ENCODE measurements at places on chromosomes 7 and 10.

DNA sequence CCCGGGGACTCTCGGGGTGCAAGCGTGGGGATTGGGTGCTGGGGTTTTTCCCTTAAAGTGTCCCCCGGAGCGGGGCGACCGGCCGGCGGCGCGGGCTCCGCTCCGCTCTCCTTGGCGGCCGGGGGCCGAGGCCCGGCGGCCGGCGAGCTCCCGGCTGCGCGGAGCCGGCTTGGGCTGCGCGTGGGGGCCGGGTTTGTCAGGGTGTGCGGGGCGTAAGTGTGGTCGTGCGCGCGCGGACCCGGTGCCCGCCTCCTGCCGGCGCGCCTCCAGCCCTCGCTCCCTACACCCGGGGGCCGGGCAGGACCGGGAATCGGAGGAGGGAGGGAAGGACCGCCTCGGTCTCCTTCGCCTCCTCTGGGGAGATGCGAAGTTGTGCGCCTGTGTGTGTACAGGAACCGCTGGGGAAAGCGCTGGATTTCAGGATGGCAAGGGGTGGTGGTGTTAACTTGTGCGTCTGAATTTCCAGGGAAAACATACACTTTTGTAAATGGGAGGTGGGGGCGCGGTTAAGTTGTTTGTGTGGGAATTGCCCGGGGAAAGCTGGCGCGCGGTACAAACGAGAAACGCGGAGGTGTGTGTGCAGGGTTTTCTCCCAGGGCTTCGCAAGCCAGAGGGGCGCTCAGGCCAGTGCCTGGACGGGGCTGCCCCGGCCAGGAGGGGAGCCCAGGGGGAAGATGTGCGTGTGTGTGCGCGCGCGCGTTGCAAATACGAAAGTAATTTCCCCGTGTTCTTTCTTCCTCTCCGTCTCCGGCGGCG is 737 bp downstream of the ZMIZ1 start:
- peak; percentile 59 for DNase-seq

- no peak for DNase-seq
These were observed 99.8 kb downstream of the GSAP start for GRCh38 chr7:77316219-77316978.

GRCh38 chr7:94949532-94949931 is 42.1 kb downstream of the PPP1R9A start:
- no peak for DNase-seq

GRCh38 chr10:131810805-131811629 is 89.8 kb upstream of the PPP2R2D start:
- DNase-seq, result no peak

DNA sequence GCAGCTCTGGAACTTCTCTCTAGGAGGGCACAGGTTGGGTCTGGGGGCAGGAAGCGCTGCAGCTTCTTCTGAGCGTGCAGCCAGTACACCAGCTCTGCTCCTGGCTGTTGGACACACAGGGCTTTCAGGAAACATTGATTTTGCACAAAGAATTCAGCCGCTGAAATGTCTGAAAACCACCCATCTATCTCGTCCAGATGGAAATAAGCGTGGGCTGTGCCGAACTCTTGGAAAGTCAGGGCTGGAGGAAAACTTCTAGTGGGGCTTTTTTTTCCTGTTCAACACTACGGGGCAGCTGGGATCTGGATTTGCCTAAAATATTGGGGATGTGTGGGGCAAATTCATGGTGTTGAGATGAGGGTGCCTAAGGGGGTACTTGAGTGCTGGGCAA is 31.2 kb downstream of the PALD1 start:
- DNase-seq, result no peak

DNA sequence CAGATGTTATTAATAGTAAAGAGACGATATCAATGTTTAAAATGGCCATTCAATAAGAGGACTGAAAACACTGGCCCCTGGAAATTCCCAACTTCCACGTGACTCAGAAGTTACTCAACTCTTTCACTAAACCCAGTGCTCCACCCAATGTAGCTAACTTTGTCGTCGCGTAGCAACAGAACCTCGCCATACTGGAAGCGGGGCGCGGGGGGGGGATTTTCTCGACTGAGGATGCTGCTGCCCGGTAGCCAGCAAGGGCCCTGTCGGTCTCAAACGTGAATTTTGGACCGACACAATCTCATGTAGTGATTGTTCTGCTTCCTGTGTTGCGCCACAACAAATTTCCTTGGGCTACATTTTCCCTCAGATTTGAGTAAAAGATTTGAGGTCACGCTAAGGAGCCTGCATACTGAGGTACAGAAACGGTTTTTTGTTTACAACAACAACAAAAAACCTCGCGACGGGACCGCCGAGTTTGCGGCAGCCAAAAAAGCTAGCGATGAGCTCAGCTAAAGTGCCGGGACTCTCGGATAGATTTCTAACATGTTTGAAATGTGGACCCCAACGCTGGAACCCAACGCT is 977 bp upstream of the SFR1 start:
- DNase-seq, result peak; percentile 59

DNA sequence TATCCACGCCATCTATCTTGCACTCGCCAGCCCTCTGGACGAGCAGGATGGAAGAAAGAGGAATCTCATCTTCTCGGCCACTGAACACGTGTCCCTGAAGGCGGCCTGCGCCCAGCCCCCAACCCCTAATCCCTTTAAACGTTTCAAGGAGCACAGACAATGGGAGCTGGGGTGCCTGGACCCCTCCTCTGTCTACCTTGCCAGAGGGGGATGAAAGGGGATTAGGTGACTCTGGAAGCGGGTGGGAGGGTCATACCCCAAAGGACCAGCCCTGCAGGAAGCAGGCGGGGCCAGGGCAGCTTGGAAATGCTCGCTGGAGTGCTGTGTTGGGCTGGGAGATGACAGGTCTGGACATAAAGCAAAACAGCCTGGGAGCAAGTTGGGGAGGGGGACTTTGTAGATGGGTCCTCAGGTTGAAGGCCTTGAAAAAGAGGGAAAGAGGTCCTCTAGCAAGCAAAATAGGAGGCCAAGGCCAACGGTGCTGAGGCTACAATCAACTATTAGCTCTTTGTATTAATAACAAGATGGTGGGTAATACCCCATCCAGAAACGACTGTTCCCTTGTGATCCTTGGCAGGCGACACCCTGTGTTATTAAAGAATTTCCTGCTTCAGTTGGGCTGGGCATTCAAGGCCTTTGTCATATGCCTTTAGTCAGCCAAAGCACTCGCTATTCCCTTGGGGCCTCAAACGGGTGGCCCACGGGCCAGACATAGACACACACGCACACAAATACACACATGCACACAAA is 126.5 kb upstream of the UNC5B start:
- DNase-seq, result no peak

DNA sequence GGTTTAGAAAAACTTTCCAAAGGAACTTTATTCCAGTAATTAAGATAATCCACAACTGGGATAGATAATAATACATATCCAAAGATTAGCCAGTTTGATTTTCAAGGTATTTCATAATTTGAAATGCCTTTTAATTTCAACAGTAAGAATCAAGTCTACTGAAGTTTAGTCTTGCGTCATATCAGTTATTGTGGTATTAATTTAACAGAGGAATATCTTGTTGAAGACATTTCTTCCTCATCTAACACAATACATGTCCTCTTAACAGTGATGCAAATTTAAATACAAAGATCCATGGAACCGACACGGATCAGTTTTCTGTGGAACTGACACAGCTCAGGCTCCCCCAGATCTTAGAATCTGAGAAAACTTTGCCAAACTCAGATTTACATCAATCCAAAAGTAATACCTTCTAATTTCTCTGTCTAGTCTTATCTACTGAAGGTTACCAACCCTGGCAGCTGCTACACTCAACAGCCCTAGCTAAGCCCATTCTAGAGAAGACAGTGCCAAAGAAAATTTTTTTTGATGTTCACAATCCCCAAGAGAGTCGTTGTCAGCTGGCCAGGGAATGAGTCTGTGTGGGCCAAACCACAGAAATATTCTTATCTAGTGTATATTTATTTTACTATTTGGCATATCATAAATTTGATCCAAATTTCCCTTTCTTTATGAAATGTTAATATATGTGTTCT is 365.2 kb upstream of the MEOX2 start:
- no peak for DNase-seq

- DNase-seq, result no peak
These were observed 25.1 kb upstream of the PROSER2 start for GRCh38 chr10:11797847-11798633.

DNA sequence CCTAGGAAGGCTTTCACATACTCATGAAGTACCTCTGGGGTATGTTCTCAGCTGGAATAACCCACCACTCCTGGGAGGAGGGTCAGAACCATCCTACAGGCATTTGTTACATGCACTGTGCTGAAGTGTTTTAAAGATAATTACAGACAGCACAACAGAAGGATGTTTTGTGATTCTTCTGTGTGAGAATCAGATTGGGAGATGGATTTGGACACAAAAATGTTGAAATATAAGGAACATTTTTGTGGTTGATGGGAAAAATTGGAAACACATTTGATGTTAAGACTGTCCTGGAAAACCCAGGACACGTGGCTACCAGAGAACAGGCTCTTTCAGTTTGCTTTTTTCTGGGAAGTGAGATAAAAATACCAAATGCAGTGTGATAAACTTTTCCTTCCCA is 61.4 kb downstream of the BICC1 start:
- no peak for DNase-seq

DNA sequence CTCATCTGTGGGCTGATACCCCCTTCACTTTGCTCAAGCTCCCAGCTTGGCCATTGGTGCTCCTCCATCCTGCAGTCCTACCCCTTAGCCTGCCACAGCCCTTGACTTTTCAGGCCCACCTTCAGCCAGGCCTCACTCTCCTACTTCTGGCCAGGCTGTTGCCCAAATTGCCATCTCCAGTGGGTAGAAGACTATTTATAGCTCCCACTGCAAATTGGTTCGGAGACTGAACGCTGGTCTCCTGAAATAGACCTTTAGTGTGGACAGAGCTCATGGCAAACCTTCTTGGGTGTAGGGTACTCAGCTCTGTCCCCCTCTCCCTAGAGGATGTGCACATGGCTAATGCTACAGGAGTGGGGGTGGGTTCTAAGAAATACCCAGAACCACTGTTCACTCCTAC is 697.8 kb downstream of the LRMDA start:
- no peak for DNase-seq

DNA sequence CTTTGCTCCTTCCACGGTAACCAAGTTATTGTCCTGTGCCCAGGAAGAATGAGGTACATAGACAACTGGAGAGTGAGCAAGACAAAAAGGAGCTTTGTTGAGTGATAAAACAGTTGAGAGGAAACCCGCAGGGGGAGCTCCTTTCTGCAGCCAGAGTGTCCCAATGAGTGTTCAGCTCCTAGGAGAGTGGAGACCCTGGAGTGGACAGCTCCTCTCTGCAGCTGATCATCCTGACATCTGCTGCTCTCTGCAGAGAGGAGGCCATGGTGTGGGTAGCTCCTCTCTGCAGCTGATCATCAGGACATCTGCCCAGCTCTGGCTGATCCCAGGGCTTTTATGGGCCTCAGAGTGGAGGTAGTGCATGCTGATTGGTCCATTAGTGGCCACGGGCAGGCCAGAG is 53.4 kb upstream of the PCDH15 start:
- no peak for DNase-seq

GRCh38 chr10:91140995-91141549 is 79.4 kb upstream of the PCGF5 start:
- DNase-seq, result no peak

GRCh38 chr10:131032329-131033165 is 279.0 kb downstream of the TCERG1L start:
- DNase-seq, result no peak

DNA sequence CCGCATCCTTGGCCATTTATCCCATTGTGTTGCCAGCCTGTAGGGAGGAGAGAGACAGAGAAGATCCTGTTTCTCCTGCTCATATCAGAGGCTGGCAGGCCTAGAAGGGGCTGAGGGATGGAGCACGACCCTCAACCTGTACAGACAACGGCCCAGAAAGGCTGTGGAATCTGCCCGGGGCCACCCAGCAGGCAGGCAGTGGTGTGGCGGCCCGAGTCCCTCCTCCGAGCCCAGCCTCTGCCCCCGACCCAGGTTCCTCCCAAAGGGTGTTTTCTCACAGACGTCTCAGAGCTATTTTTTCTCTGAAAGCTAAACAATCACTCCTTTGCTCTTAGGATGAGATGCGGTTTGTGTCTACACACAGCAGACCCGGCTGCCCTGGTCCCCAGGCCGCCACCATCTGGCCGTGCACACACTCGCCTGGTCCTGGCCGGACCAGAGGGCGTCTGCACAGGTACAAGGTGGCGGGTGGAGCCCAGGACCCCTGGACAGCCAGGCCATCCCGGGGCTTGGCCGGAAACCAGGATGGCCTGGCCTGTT is 69.3 kb downstream of the FOXL3 start:
- DNase-seq, result no peak

- peak; percentile 57 for DNase-seq
These were observed 91.2 kb upstream of the PARD3 start for GRCh38 chr10:34906067-34906965.

GRCh38 chr10:34776090-34776690 is 38.9 kb downstream of the PARD3 start:
- DNase-seq, result no peak

GRCh38 chr10:93180482-93180931 is 106.8 kb downstream of the CYP26A1 start:
- DNase-seq, result no peak

- DNase-seq, result no peak
These were observed 234.2 kb downstream of the WDR11 start for GRCh38 chr10:121085367-121085766.

GRCh38 chr10:86294346-86295265 is 72.0 kb downstream of the GRID1 start:
- peak; percentile 12 for DNase-seq

DNA sequence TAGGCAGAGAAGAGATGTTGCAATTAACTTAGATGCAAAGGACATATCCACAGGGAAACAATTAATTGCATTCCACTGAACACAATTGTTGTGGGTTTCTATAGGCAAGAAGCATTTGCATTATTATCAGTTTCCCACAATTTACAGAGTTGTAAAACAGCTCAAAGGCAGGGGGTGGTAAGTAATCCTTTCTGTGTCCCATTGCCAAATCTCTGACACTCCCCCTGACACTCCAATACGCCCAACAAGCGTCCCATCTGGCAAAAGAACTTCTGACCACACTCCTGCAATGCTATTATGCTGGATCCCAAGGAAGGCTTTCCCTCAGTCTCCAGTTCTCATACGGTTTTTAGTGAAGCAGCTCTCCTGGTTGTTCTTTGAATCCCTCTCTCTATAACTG is 179.8 kb downstream of the CXCL12 start:
- no peak for DNase-seq

GRCh38 chr10:100725071-100725471 is 20.3 kb upstream of the PAX2 start:
- no peak for DNase-seq

GRCh38 chr10:16770670-16771069 is 46.6 kb downstream of the RSU1 start:
- no peak for DNase-seq

DNA sequence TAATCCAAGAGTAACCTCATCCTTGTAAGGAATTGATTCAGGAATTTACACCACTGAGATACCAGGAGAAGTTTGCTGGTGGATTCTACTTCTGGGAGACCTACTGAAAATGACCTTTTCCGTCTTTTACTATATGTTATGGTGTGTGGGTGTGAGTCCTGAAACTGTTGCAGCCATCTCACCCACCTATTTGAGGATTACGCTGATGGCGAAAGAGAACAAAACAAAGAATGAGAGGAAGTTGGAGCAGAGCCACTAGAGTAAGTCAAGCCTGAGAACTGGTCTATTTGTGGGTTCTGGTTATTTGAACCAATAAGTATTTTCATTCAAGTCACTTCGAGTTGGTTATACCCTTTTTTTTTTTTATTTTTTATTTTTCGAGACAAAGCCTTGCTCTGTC is 12.7 kb upstream of the ABCC2 start:
- DNase-seq, result no peak
